NCI-H1436 (cell line): ENCODE measurements at places on chromosomes 7 and 10.

GRCh38 chr7:43394441-43395130, 188.3 kb upstream of the STK17A start:
- no peak for DNase-seq

DNA sequence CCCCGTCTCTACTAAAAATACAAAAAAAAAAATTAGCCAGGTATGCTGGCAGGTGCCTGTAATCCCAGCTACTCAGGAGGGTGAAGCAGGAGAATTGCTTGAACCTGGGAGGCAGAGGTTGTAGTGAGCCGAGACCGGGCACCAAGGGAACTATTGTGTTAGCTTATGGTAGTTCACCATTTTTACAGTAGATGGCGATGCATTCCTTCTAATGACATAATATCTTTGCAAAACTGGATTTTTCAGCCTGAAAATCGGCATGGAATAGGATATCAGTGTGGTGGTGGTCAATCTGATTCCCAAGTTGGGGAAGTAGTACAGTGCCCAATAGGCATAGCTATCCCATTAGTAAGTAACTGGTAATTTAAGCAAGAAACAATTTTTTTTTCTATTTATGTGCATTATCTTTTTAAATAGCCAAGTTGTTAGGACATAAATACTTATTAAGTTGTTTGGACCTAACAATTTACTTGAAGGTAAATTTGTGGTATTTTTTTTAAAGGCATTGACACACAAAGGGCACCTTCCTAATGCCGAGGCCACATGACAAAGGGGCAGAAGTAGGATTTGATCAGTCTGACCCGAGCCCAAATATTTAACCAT, 17.6 kb upstream of the IMPDH1 start:
- peak; percentile 49 for DNase-seq

DNA sequence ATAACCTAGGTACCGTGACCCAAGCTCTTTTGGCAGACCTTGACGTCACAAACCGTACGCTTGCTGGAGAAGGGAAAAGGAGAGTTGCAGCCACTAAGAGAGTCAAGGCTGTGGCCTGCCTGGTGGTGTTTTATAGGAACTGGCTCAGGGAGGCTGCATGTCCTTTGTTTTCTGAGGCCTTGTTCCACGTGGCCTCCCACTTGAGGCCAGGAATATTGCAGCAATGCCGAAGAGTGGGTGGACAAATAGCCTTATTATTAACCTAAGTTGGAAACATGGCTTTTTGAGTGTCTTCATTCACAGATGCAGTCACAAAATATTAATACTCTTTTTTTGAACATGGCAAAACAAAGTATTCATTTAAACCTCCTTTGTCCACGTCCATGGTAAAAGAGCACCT, 178.0 kb downstream of the CELF2 start:
- no peak for DNase-seq

DNA sequence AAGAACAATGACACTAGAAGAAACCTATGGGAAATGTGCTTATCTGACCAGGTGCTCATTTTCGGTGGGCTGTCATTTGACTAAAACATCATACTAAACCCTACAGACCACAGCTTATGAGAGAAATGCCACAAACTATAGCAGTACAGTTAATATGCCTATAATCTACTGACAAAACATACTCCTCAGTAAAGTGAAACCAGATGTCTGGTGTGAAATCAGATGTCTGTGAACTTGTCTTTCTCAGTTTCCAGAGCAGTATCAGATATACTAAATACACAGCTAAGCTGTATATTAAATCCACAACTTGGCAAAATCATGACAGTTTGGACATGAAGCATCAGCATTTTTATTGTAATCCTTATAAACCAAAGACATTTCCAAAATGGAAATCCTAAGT, 3.3 kb downstream of the IMMP2L start:
- DNase-seq, result no peak

GRCh38 chr7:51080622-51081269, 235.9 kb downstream of the COBL start:
- no peak for DNase-seq
